GM13976 (cell line): ENCODE measurements at places on chromosomes 3 and 15.

GRCh38 chr3:117217760-117218316 lies 508.3 kb downstream of the TUSC7 start:
- DNase-seq, result no peak

- DNase-seq, result no peak
These were observed 1.3 kb downstream of the SMCO1 start for GRCh38 chr3:196513697-196514349.

GRCh38 chr15:48190932-48191573 lies 412 bp upstream of the CTXN2 start:
- peak; percentile 47 for DNase-seq

GRCh38 chr3:32831062-32831461 lies 13.3 kb downstream of the TRIM71 start:
- DNase-seq, result no peak

DNA sequence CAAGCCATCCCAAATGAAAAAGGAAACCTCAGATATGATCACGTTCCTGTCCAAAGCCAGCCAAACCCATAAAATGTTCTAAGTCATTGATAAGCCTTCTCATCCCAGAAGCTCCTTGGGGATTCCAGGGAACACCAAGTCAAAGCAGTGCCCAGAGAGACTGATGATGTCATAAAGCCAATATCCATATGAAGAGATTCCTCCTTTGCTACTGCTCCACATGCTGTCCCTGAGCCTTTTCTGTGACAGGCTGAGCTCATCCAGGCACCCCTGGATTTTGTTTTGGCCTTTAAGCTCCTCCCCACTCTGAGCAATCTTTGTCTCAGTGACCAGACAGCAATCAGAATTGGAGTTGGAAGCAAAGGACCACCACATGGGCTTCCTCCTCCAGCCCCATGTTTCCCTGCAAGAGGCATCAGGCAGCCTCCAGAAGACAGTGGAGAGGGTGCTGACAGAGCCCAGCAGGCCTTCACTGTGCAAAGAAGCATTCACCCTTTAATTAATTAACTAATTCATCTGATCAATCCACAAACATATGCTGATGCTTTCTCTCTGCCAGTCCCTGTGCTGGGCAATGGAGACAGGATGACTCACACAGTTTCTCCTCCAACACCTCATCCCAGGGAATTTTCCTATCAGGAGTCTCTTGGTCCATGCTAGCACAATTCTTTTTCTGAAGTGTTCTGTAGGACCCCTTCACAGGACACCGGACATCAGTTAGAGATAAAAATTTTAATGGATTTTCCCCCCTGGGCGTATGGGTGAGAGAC lies 25.0 kb downstream of the MEX3B start:
- no peak for DNase-seq

DNA sequence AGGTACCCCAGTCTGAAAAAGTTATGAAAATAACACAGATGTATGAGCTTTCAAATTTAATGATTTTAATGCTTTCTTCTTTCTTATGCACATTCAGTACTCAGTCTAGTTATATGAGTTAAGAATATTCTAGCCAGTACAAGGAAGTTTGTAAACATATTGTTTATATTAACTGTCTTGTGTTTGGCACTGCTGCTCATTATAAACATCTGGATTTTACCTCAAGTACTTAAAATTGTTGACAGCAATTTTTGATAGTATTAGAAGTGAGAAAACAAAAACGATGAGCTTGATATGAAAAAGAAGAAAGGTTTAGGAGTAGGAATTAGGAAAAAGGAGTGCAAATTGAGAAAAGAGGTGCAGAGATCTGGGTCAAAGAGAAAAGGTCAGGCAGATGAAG lies 293.3 kb downstream of the C3orf38 start:
- no peak for DNase-seq

GRCh38 chr3:146542978-146543377 lies 1.4 kb downstream of the PLSCR1 start:
- DNase-seq, result no peak

GRCh38 chr15:75065467-75065850 lies 42.1 kb downstream of the PPCDC start:
- DNase-seq, result no peak

- no peak for DNase-seq
These were observed 413.9 kb upstream of the MDFIC2 start for GRCh38 chr3:70726096-70726938.

GRCh38 chr15:99427668-99428361 lies 138.0 kb upstream of the MEF2A start:
- no peak for DNase-seq

GRCh38 chr3:24017305-24017704 lies 72.2 kb downstream of the NR1D2 start:
- DNase-seq, result no peak

DNA sequence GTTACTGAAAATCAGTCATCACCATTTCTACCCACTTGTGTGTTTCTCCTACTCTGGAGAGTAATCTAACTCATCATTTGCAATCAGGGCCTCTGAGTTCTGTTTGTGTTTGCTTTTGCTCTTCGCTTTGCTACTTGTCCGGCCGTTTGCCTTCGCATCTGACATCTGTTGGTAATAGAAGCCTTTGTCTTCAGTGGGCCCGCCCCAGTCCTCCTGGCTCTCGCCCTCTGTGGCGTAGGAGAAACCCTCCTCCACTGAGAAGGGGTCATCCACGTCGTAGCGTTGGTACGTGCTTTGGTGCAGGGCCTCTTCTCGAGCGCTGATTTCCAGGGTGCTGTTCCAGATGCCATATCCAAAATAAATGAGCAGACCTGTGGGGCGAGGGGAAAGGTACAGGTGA lies 48.3 kb downstream of the CLDN11 start:
- DNase-seq, result no peak

DNA sequence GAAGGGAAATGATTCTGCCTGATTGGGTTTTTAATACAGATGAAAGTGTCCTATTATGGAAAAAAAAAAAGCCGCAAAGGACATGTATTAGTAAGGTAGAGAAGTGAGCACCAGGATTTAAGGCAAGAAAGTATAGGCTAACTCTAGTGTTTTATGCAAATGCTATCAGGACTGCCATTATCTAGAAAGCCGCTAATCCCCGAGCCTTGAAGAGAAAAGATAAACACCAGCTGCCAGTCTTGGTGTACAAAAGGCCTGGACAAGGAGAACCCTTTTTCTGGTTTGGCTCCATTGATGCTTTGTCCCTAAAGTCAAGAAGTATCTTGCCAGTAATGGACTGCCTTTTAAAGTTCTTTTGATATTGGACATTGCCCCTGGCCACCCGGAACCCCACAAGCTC lies 8.6 kb upstream of the TRIM59 start:
- DNase-seq, result no peak

DNA sequence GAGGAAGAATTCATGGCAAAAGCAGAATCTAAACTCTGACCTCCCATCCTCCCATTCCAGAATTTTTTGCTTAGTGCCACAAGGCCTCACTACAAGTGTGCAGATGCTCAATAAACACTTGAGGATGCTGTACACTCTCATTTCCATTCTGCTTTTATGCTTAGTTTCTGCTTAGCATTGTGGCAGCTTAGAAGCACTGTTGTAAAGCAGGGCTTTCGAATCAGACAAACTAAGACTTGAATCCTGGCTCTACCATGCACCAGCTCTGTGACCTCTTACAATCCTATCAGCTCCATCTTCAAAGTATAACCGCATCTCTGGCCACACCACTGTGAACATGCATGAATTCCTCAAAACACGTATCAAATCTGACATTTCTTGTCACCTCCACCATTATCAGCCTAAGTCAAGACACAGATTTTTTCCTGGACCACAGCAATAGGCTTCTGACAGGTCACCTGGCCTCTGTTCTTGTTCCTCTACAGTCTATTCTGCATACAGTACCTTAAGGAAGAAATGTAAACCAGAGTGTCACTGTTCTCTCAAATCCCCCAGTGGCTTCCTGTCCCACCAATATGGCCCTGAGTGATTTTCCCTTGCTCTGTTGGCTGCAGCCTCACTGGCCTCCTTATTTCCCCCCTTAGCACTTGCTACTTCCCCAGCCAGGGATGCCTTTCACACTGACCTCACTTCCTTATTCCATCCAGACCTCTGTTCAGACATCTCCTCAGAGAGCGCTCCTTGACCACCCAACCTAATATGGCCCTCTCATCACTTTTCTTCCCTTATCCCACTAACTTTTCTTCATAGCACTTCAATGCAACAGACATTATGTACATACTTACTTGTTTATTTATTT lies 8.1 kb upstream of the PHC3 start:
- DNase-seq, result no peak

DNA sequence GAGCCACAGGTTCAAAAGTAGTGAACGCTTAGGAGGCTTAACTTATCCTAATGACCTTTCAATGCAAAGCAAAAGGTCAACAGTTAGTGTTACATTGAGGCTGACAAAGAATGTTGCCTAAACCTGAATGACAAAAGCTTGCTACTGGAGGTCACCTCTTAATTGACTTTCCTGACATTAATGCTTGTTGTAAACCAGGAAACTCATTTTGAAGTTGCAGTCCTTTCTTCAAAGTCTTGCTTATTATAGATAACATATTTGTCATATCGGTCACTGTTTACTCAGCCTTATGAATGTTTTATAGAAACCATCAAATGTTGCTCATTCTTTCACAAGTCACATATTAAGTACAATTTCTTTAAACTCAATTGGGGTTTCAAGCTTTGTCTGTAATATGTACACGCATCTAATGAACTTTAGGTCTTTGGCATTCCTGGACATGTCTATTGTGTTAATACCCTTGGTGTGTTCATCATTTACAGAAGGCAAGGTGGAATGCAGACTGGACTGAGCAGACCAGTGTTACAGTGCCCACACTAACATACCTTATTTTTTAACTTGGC lies 488.2 kb upstream of the NECTIN3 start:
- DNase-seq, result no peak

DNA sequence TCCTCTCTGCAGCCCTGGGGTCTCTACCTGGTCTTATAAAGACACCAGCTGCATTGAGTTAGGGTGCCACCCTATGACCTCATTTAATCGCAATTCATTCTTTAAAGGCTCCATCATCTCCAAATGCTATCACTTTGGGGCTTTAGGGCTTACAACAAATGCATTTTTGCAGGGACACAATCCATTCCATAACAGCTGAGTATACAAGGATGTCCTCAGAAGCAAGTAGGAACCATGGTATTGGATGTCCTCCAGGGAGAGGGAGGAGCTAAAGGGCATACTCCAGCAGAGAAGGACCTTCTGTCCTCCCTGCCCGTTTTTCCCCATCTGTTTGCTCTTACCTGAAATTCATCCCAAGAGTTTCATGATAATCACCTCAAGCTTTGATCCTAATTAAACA lies 30.3 kb downstream of the UMPS start:
- DNase-seq, result no peak

DNA sequence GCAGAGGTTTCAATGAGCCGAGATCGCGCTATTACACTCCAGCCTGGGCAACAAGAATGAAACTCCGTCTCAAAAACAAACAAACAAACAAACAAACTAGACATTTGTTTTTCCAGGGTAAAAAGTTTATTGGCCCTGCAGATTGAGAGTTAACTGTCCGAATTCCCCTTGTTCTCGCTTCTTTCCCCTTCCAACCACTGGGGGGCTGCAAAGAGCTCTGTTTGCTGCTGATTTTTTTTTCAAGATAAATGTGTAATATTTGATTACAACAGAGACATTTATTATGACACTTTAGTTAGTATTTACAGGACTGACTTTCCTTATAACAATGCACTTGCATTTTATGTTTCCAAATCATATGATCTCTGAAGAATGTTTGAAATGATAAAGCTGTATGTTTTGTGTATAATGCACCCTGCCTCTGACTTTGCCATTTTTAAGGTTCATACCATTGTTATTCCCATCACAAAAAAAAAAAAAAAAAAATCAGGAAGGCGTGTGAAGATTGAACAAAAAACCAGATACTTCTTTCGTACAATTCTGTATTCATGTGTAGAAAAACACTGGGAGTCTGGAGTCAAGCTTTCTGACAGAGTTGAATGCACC lies 2.8 kb downstream of the CLSTN2 start:
- DNase-seq, result peak; percentile 49
